ENCODE measurements at places on chromosomes 4 and X.

DNA sequence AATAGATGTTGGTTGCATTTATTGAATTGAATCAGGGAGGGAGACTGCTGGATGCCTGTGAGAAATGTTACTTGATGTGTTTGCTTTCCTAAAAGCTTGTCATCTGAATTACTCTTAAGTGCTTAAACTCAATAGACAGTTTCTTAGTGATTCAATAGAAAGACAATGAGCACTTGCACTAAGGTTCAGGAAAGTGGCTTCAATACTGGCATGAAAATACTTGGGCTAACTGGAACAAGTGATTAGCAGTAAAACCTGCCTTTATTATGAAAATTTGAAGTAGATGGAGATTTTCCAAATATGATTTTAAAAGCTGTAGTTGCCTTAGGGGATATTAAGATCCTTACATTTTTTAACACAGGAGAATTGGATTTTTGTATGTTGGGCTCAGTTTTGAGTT is 123.3 kb downstream of the RNF150 start:
- no peak for DNase-seq

GRCh38 chr4:88698519-88698918 is 890 bp upstream of the NAP1L5 start:
- DNase-seq = no peak

DNA sequence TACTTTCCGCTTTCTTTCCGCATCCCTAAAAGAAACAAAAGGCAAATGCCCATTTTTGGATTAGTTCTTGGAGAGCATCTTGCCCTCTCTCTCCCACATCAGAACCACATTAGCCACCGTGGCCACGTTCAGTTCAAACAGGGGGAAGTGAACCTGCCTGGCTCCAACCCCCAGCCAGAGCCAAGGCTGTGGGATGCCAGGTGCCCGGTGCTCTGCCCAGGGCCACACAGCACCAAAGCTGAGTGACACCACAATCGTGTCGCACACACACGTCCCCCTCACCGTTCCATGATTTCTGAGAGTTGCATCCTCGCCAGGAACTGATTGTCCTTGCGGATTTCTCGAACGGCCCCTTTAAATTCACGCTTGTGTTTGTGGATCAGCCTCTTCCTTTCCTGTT is 24.3 kb downstream of the NOP14 start:
- DNase-seq = no peak

GRCh38 chr4:145388043-145388442 is 93.6 kb upstream of the SMAD1 start:
- DNase-seq = no peak

- DNase-seq = no peak
Measured at GRCh38 chrX:67288156-67288555, 255.7 kb upstream of the AR start.

DNA sequence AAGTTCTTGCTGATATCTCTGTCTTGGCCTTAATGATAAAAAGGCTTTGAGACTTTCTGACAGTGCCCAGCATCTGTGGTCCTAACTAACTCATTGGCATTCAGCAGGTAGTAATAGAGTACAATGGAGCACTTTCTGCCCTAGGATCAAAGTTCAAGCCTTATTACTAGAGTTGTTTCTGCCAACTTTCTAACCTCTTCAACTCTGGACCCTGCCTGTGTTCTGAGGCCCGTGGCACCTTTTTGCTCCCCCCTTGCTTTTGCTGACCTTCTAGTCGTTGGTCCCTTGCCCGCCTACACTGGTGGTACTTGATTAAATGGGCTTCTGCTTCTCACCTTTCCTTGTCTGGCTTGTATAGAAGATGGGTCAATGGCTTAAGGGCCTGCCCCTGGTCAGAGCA is 126.3 kb downstream of the PPARGC1A start:
- no peak for DNase-seq

GRCh38 chrX:24145303-24146186 is 4.0 kb upstream of the ZFX start:
- no peak for DNase-seq

DNA sequence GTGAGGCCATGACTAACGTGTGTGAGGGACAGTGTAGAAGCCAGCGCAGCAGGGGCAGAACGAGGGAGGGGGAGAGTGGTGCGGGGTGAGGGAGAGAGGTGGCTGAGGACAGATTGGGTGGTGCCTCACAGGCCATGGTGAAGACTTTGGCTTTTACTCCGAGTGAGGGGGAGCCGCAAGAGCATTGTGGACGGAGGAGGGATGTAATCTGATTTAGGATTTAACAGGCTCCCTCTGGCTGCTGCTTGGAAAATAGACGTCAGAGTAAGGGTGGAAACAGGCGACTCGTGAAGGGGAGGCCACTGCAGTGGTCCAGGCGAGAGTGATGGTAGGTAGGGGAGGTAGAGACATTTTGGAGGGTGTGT is 13.0 kb downstream of the PPP1R3F start:
- no peak for DNase-seq

- DNase-seq = no peak
Measured at GRCh38 chrX:2584251-2585157, 83.7 kb upstream of the DHRSX start.

DNA sequence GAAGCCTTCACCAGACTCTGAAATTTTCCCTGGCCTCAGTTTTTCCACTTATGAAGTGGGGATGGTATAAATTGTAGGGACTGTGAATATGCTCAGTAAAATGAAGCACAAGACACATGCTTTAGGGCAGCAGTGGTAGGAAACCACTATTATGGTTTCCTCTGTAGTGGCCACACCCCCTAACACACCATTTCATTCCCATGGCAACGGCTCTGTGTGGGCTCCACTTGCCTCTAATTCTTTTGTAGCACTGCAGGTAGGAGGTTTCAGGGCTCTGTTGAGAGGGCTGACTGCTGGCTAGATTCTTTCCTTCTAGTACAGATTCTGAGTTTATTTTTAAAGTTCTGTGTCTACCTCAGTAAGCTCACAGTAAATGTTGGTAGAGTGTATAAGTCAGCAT is 3.5 kb upstream of the VMA21 start:
- DNase-seq = no peak

GRCh38 chr4:8583655-8584025 is 3.4 kb downstream of the GPR78 start:
- no peak for DNase-seq

DNA sequence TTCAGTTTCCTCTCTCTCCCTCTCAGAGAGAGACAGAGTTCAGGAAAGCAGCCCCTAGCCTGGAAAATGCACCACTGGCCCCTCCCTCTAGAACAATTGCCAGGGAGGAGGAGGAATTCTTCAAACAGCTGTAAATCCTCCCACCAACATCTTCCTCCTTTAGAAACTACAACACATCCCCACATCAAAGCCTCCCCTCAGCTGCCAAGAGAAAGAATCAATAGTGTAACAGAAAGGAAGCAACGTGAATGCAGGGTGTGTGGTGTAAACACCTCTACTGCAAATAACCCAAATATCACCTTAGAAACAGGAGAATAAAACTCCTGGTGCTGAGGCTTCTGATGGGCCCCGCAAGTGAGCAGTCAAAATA is 249.9 kb upstream of the GATB start:
- DNase-seq = no peak

DNA sequence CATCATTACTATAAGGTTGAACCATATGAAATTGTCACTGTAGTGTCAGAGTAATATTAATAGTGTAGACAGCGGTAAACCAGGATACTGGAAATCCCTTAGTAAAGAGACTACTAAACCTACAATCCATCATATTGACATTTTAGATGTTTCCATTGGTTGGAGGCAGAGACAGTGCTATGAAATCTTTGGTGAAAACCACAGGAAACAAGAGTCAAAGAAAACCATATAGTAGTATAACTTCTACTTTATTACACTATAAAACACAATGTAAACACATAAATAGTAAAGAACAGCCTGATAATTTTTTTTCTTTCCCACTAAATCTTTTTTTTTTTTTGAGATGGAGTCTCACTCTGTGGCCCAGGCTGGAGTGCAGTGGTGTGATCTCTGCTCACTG is 15.9 kb downstream of the RELL1 start:
- no peak for DNase-seq

DNA sequence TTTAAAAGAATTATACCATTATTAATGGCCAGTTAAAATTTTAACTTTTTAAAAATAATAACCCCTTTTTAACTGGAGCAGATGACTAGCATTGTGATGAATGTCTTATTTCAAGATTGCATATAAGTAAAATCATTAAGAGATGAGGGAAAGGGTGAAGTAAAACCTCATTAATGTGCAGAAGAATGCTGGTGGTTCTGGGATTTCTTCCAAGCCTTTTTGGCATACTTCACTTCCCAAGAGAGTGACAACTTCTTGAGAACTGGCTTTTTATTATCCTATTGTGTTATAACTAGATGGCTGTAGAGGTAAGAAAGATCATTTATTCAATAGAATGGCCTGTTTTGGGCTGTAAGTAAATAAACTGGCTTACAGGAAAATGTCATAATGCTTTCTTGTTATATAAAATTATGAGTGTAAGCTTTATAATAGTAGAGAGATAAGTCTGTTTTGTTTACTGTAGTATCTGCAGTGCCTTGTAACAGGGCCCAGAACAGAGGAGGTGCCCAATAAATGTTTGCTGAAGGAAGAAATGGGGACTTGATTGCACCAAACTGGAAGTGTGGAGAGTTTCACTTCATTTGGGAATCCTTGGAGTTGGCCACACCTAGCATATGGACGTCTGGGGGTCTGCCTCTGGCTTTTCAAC is 242.9 kb upstream of the PITX2 start:
- DNase-seq = no peak
